CD8-positive, alpha-beta memory T cell (primary cell): ENCODE measurements at places on chromosomes 11 and 22. TPM values are rescaled to one million over a fixed set of nuclear protein-coding genes. Genes with fewer than 3 reads are reported as not detected.

The CSTF3 gene
- total RNA-seq = 37.7 TPM

The INS gene
- not detected for total RNA-seq

The TTC28 gene
- total RNA-seq = 0.24 TPM

The YPEL4 gene
- total RNA-seq = 1.0 TPM

The RAC2 gene
- total RNA-seq = 433 TPM

DNA sequence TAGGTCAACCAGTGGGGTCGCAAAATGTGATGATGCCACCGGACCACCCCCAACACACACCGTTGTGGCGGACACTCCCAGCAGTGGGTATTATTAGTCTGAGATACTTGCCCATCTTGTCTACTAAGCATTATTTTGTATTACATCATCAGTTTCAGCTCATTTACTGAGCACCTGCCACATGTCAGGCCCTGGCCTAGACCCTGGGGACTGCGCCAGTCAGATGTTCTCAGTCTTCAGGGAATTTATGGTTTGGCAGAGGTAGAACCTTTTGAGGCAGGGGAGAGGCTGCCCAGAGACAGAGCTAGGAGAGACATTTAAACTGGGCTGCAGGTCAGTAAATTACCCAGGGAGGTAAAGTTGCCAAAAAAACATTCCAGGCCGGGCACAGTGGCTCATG, 43.1 kb upstream of the GCAT start:
- DNase-seq = no peak
- no peaks in the 10 kb centered on the region for H3K27me3 ChIP-seq
- H3K4me1 ChIP-seq = no peaks in the 10 kb centered on the region

GRCh38 chr11:110249066-110249465, 47.3 kb downstream of the RDX start:
- no peaks in the 10 kb centered on the region for H3K36me3 ChIP-seq
- no peaks in the 10 kb centered on the region for H3K27me3 ChIP-seq
- H3K4me1 ChIP-seq = no peaks in the 10 kb centered on the region
- H3K27ac ChIP-seq = no peak overlapping the region
- no peak for DNase-seq

- H3K36me3 ChIP-seq = no peaks in the 10 kb centered on the region
- no peak for DNase-seq
- no peaks in the 10 kb centered on the region for H3K4me1 ChIP-seq
Observed at GRCh38 chr22:29219881-29220670, 14.4 kb downstream of the EMID1 start.

DNA sequence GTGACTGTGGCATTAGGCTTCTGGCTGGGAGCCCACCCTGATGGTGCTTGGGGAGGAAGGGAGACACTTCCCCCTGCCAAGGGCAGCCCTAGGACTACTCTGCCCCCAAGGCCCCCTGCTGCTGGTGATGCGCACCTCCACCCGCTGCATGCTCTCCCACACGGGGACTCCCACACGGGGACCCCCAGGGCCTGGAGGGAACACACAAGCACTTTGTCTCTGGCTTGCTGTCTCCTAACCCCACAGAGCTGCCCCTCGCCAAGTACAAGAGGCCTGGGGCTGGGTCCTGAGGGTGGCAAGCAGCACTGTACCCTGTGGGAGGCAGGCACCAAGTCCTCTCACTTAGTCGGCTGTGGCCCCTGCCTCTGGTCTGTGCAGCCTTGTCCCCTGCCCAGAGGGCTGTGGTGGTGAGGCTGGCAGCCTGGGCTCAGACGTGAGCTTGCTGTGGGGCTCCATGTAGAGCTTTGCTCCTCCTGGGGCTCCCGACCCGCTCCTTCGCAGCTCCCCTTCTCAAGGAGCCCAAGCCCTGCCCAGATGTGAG, 7.9 kb downstream of the LRRC75B start:
- H3K27ac ChIP-seq = no peak overlapping the region
- no peaks in the 10 kb centered on the region for H3K27me3 ChIP-seq
- no peak overlapping the region for H3K4me3 ChIP-seq

DNA sequence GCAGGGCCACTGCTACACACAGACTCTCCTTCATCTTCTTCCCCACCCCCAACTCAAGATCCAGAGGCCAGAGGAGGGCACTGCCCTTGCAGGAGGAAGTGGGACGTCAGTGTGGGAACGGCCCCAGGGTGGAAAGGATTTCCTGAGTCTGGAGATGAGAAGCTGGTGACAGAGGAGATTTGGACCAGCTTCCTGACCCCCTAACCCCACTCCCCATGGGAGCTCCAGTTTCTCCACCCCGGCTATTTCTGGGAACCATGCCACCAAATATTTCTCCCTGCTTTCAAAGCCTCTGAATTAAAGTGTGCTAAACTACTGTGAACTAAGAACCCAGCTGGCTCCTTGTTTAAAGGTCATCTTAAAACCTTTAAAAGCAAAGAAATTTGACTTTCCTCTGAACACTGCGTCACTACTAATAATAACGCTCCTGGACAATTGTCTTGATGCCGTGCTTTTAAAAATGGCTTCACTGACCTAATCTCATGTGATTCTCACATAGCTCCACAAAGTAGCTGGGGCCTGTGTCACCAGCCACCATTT, 46.6 kb downstream of the CWC15 start:
- no peaks in the 10 kb centered on the region for H3K36me3 ChIP-seq
- H3K27me3 ChIP-seq = no peaks in the 10 kb centered on the region
- H3K27ac ChIP-seq = no peak overlapping the region
- peaks cover 39% of the 10 kb centered on the region for H3K4me1 ChIP-seq
- no peak for DNase-seq
- H3K4me3 ChIP-seq = no peak overlapping the region

DNA sequence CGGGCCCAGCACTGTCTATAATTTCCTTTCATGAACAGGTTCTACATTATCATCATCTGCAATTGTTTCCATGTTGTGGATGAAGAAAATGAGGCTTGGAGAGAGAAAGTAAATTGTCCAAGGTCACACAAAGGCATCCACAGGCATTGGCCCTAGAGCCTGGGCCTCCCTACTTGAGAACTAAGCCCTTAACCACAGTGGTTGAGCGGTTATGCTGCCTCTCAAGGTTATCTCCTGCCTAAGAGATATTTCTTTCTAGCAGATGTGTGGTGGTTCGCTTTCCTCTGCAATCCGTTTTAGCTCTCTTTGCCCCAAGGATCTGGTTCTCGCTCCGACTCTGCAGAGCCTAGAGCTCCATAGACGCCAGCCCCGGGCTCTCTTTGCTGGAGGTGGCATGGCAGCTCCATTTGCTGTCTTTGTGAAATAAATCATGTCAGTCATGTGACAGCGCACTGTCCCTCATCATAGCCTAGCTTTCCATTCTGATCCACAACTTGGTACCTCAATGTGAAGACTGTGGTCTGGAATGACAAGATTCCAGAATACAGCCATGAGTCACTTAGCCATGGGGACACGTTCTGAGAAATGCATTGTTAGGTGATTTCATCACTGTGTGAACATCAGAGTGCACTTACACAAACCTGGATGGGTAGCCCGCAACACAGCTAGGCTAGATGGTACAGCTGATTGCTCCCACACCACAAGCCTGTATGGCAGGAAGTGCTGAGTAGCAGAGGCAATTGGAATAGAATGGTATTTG, 27.2 kb downstream of the RPS6KA4 start:
- H3K27ac ChIP-seq = no peak overlapping the region
- H3K4me1 ChIP-seq = no peaks in the 10 kb centered on the region
- no peak overlapping the region for H3K4me3 ChIP-seq
- DNase-seq = no peak
